NCI-H748 treated with DMSO at 0.1 percent for 48 hours (cell line): ENCODE measurements at places on chromosomes 7 and 10.

DNA sequence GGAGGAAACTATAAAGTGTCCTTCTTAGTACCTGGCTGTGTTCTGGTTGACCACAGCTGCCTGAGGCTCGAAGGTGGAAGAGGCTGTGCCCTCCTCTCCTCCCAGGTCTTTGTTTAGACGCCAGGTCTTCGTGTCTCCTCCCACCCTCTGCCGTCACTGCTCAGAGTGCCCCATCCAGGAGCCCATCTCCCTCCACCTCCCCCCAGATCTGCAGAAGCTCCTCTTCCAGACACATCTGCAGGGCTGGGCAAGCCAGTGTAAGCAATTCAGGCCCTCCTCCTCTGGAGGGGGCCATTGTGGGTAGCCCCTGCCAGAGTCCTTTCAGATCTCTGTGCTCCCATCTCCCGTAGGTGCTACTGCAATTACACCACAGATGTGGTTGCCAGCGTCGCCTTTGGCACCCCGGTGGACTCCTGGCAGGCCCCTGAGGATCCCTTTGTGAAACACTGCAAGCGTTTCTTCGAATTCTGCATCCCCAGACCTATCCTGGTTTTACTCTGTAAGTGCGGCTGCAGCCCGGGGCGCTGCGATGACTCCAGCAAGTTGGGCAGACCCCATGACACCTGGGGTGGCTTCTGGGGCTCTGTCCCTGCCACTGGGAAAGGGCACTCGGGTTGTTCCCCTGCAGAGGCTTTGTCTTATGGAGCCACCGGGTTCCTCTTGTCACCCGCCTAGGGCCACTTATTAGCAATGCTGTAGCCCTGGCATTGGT is 107.5 kb downstream of the PARP12 start:
- no peak for DNase-seq

GRCh38 chr7:19381321-19381720 is 236.1 kb upstream of the FERD3L start:
- DNase-seq: no peak

DNA sequence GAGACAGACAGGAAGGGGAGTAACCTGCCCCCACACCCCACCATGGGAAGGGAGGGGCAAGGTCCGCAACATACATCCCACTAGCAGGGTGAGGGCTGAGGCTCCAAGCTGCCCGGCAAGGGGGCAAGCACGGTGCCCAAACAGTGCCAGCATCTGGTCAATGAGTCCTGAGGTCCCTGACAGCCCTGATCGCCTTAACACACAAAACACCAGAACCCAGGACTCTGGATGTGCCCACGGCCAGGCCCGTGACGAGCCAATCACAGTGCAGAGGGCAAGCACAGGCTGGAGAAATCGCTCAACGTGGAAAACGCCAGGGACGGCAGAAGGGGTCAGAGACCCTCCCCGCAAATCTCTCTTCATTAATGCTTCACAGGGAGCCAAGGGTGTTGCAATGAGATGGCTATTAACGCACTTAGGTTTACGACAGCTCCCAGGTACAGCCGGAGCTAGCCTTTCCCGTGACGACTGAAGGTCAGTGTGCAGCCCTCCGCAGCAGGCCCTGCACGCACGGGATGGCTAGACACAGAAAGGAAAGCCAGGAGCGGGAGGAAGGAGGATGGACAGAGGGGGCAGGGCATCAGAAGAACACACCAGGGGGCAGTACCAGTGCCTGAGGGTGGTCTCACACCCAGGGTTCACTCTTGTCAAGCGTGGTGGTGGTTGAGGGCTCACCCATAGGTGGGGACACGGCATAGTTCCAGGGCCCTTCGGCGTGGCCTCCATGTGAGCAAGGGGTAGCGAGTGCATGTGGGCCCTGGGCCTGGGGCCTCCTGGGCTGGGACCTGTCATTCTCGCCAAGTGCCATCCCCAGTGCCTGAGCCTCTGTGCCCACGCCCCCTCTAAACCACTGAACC is 220.5 kb downstream of the MAD1L1 start:
- DNase-seq: no peak

DNA sequence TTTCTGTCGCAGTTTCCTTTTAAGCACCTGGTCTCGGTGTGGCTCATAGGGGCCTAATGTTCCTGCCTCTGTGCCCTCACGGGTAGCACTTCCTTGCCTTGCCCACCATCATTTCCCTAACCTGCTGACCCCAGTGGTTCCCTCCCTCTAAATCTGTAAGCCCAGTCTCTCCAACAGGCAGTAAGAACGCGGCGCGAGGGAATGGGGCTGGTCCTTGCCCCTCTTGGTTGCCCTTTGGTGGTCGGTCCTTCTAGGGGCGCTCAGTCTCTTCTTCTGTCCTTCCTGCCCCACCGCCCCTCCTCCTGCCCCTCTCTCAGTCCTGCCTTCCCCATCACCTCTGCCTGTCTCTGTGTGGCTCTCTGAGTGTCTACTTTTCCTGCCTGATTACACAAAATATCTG is 21.2 kb downstream of the EMX2 start:
- DNase-seq: no peak

GRCh38 chr7:134388336-134389019 is 70.4 kb downstream of the AKR1B1 start:
- DNase-seq: no peak

DNA sequence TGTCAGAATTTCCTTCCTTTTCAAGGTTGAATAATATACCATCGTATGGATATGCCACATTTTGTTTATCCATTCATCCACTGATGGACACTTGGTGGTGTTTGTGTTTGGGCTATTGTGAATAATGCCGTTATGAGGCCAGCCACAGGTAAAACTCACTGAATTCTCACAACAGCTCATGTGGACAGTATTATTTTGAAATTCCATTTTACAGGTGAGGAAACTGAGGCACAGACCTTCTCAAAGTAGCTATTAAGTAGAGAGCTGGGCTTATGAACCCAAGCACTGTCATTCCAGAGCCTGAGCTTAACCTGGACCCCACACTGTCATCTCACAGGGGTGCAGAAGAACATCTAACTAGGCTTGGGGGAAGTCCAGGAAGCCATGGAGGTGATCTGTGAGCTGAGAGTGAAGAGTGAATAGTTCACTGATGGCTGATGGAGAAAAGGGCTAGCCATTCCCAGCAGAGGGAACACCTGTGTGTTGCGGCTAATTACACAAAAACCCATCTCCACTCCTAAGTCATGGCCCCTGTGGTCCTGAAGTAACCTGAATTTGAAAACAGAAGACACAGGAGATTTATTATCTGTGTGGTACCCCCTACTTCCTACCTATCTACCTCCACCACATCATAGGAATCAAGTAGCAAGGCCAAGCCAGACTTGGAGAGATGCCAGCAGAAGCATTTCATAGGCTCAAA is 8.7 kb downstream of the INMT start:
- no peak for DNase-seq

GRCh38 chr7:93382362-93382761 is 150.2 kb downstream of the VPS50 start:
- no peak for DNase-seq

GRCh38 chr7:98034081-98035035 is 44.4 kb upstream of the OCM2 start:
- DNase-seq: no peak

DNA sequence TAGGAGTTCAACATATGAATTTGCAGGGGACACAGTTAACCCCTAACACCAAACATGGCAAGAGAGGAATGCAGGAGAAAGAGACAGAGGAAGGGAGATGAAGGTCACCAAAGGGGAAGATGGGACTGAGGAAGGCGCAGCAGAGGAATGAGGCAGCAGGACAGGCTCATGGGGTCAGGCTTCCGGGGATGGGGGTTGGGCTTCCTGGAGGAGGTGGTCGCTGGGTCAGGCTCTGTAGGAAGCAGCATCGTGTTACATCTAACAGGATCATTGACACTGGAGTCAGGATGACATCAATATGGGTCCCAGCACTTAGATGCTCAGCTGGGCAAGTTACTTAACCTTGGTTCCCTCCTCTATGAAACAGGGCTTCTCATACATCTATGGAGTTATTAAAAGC is 113.2 kb downstream of the NPTX2 start:
- no peak for DNase-seq

DNA sequence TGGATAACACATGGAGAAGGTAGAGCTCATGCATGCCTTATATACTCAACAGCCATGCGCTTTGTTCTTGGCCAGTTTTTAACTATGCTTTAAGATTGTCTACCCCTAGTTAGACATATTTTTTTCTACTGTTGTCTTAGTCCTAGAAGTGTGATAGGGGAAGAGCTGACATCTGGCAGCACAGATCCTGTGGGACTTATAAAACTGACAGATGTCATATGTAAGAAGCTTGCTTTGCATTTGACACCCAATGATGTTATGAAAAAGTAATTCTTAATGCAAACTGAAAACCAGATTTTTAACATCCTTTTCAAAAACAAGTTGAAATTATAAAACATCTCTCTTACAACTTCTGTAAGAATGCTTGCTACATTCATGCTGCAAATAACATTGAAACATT is 715.9 kb upstream of the LRRN3 start:
- no peak for DNase-seq

DNA sequence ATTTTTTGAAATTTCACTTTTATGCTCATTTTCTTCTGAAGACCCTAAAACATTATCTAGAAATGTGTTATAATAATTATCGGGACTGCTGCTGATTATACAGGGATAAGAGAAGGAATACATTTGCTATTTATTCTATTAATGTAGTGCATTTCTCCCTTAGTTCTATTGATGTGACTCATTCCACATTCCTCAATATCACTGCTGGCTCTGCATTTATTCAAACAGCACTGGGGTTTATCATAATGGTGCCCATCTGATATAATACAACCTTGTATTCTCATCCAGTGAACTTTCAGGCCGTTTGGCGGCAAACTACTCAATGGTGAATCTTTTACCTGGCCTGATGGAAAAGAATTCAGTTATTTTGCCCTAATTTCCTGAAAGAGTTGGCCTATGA is 7.8 kb downstream of the KCND2 start:
- no peak for DNase-seq

DNA sequence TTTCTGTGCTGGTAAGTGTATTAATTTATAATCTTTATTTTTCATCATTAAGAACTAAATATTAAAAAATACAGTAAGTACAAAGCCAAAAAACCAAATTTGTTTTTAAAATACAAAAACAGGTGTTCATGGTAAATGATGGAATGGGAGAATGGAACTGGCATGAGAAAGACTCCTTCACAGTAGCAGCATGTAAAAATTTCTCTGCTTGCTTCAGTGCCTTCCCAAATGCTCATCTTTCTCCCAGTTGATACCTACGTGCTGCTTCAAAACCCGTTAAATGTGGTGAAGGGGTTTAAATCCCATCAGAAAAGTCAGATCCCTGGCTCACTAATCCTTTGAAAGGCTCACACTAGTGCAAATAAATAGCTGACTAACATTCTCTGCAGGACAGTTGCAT is 4.2 kb downstream of the RNF133 start:
- DNase-seq: no peak

GRCh38 chr10:95324436-95325268 is 33.8 kb upstream of the PDLIM1 start:
- DNase-seq: no peak
